HS-5 (cell line): ENCODE measurements at places on chromosomes 6 and 20.

GRCh38 chr20:36320898-36321695 is 15.0 kb downstream of the DLGAP4 start:
- DNase-seq = no peak

- DNase-seq = no peak
Measured at GRCh38 chr20:61354901-61355495, 102.9 kb downstream of the CDH4 start.

DNA sequence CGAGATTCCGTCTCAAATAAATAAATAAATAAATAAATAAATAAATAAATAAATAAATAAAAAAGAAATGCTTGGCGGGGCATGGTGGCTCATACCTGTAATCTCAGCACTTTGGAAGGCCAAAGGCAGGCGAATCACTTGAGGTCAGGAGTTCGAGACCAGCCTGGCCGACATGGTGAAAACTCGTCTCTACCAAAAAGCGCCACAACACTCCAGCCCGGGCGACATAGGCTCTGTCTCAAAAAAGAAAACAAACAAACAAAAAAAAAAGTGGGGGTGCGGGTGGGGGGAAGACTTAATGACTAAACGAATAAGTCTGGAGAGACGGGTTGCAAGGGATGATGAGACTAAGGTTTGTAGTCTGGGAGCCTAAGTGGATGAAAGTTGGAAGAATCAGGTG is 170.7 kb downstream of the SLC16A10 start:
- DNase-seq = no peak

DNA sequence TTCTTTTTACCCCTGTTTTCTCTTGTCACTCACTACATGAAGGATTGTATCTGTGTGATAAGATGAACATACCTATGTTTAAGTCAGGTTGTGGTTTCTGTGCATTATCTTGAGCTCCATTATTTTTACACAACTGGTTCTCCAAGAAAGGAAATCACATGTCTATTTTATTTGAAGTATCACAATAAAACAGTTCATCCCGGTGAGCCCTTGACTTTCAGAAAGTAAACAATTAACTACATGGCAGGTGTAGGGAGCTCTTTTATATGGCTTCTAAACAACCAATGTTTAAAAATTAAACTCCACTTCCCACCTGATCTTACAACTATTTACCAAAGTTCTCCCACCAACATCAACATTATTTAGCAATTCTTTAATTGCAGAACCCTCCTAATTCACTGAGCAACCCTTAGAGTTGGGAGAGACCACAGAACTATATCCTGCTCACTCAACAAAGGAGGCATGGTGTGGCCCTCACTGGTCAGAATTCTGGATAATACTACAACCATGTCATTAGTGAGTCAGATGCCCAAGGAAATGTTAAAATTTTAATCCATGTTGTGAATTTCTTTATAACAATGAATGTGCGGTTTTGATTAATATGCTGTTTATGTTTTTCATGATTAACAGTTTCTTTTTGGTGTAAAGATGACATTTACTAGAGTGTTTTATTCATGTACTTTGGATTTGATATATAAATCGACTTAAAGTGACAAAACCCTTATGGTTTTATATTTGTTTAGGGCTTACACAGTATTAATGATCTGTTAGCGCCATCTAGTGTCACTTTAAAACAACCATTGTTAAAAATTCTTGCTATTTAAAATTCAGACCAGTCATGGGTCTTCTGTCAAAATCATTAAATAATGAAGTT is 50.0 kb upstream of the SCGN start:
- DNase-seq = peak; percentile 39

- DNase-seq = no peak
Measured at GRCh38 chr6:150231525-150231850, 88.6 kb downstream of the PPP1R14C start.

DNA sequence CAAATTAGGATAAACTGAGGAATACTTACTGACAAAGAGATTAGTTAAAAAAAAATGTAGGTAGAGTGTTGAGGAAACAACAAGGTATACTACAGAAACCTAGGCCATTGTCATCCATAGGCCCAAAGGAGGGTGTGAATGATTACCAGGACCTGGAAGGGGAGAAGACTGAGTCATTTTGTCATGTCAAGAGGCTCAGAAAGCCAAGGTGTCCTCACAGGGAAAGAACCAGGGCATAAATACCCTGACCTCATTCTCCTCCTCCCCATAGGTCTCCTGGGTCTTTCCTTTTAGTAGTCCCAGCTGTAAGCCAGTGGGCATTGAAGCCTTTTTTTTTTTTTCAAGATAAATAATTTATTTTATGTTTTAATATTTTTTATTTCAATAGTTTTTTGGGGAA is 582.1 kb upstream of the JAG1 start:
- DNase-seq = no peak

DNA sequence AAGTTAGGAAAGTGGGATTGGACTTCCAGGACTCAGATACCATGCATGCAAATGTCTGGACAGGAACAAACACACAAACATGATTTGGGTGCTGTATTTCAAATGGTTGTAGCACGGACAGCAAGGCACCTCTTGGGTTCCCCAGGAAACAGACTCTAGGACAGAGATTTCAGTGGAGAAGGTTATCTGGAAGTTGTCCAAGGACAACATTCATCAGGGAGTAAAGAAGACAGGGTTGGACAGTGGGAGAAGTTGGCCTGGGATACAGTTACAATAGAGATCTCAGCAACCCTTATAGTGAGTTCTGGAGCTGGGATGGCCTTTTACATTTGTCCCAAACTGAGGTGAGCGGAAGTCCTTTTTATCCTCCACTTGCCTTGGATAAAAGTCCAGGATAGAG is 19.8 kb upstream of the TINAG start:
- DNase-seq = no peak

DNA sequence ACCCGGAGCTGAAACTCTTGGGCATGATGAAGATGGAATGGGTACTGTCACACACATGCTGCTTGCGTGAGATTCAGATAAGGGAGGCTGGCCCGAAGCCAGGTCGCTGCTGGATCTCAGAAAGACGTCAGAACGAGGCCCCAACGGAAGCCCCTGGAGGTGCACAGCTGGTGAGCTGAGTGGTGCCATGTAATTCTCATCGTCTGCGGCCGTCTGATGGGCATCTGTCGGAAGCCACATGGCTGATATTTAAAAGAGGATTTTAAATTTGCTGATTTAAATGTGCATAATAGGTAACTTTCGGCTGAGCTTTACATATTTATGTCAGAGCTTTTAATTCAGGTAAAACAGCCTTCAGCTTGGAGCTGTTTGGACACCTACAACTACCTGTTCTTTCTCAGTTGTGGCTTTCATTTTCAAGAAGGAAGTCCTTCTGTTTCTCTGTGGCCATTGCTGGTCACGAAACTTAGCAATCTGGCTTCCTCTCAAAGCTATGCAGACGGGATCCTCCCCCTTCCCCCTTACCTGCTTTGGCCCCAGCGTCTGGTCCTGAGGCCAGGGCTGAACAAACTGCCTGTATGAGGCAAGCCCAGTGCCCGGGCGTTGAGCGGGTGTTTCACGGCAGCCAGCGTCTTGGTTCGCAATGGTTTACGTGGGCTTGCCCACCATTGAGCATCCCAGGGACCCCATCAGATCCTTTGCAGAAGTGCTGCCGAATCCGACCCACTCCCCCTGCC is 9.2 kb downstream of the SLCO4A1 start:
- DNase-seq = no peak

GRCh38 chr6:32132110-32132509 is 2.0 kb upstream of the FKBPL start:
- no peak for DNase-seq
